Activated naive CD4-positive, alpha-beta T cell treated with anti-CD3 and anti-CD28 coated beads, Interleukin-2, amount 10 ng/mL, durations not matched to agents 7 days and 5 days (primary cell): ENCODE measurements at places on chromosomes 6 and 20.

DNA sequence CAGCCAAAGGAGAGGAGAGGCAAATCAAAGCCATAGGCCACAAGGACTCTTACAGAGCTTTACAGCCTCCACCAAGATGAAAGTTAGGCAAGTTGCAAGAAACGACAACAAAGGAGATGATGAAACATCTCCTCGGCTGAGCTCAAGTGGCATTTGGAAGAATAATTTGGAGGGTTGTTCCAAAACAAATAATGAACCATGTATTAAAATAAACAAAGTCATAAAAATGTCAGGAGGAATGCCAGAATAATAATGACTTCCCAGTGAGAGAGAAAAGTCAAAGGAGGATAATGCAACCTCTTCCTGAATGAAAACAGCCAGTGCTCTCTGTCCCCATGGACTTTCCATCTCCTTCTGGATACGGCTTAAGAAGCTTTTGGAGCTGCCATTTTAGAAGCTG lies 371.4 kb upstream of the ID4 start:
- no peak for DNase-seq

DNA sequence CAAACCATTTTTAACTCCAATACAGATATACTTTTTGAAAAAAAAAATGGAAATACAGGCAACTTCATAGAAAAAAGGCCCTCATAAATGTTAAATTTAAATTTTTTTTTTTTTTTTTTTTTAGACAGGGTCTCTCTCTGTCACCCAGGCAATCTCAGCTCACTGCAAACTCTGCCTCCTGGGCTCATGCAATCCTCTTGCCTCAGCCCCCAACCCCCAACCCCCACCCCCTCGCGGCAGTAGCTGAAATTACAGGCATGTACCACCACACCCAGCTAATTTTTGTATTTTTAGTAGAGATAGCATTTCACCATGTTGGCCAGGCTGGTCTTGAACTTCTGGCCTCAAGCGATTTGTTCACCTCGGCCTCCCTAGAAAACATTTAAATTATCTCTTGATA lies 12.8 kb upstream of the ULBP3 start:
- no peak for DNase-seq

DNA sequence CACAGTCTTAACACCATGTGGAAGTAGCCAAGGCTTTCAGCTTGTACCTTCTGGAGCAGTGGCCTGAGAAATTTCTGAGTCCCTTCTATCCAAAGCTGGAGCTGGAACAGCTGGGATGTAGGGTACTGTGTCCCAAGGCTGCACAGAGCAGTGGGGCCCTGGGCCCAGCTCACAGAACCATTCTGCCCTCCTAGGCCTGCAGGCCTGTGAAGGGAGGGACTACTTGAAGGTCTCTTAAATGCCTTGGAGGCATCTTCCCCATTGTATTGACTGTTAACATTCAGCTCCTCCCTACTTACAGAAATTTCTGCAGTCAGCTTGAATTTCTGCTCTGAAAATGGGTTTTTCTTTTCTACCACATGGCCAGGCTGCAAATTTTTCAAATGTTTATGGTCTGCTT lies 156.5 kb upstream of the MANEA start:
- no peak for DNase-seq

DNA sequence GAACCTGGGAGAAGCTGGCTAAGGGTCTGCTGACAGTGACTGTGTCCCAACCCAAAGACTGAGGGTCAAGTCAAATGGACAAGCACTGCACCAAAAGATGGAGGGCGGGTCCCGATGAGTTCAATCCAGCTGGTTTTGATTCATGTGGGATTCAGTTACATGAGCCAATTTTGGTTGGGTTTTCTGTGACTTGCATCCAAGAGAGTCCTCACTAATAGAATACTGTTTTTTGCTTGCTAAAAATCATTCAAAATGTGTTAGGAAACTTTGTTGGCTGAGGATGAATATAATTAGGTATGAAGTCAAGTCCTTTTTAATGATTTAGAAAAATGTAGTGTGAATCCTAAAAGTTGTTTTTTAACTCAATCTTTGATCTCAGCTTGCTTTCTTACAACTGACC lies 323.8 kb upstream of the NOX3 start:
- no peak for DNase-seq

DNA sequence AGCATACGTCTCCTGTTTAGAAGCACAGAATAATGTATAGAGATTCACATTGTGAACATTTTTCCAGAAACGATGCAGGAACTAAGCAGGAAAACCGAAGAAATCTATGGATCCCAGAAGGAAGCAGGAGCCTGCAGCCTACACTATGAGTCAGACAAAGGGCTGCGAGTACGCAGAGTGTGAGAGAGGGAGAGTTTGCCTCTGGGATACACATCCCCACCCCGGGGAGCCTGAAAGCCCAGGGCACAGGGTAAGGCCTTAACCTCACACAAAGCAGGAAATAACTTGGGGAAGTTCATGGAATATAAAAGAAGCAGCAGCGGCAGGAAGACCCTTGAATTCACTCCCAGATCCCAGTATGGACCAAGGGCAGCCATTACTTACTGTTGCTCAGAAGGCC lies 842.1 kb upstream of the MANEA start:
- DNase-seq, result no peak
